Iris pigment epithelial cell (primary cell): ENCODE measurements at places on chromosomes 7 and 10.
A peak's percentile ranks its signal among the peaks of the same experiment; 100 is the strongest.

DNA sequence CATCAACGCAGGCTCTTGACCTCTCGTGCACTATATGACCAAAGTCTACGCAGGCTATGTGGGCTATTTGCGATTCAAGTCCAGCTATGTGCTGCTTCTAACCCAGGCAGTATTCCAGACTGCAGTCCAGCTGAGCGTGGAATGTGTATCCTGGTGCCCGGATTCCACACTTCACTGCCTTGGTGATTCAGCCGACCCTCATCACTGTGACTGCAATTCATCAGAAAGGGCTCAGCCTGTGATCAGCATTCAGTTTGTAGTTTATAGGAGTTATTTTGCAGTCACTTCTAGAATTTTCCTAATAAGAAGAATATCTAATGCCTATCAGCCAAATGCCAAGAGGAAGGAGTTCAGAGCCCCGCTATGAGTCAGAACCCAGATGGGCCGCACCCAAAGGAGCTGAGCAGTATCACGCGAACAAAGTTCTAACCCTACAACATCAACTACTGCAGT lies 119.8 kb upstream of the LANCL2 start:
- DNase-seq, result peak; percentile 75

- no peak for DNase-seq
Measured at GRCh38 chr10:88253622-88254021, 329.5 kb downstream of the RNLS start.

- DNase-seq, result no peak
Measured at GRCh38 chr7:728602-729001, 1.5 kb upstream of the PRKAR1B start.

GRCh38 chr7:48681006-48681405 lies 243.3 kb upstream of the CDC14C start:
- no peak for DNase-seq

DNA sequence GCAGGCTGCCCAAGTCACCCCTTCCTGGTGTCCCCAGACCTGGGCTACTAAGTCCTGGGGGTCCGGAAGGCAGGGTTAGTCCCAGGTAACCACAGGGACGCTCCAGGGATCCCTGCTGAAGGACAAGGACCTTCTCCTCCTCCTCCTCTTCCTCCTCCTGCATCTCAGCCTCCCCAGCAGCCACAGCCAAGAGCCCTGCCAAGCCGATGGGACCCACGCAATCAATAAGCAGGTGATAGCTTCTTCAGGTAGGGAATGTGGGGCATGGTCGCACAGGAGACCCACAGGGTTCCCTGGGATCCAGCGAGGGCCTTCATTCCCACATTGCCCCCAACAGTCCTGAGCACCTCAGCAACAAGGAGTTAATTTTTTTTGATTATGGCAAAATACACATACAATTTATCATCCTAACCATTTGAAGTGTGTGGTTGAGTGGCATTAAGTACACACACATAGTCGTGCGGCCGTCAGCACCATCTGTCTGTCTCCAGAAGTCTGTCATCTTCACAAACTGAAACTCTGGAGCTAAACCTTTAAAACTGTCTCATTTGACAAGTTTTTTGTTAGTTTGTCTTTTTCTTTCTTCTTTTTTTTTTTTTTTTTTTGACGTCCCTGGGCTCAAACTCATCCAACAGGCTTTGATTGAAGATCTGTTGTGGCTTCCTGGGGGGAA lies 12.1 kb downstream of the CRYGN start:
- DNase-seq, result no peak

DNA sequence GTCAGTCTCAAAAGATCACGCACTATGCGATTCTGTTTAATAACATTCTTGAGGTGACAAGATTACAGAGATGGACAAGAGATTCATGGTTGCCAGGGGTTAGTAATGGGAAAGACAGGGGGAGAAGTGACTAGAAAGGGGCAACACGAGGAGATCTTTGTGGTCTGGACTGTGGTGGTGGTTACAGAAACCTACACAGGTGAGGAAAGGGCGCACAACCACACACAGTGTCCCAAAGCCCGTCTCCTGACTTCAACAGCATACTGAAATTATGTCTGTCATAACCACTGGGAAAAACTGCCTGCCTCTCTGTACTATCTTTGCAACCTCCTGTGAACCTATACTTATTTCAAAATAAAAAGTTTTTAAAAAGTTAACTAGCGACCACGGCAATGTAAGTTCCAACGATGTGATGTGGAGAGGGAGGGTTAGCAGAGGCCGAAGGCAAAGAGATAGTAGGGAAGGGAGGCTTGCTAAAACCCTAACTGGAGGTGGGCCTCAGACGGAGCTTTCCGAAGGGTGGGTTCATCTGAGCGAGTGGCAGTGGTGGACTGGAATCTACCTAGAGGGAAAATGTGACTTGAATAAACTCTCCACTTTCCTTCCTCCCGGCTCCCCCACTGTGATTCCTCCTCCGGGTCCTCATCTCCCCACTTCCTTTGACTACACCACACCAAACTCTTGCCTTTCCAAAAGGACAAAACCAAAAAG lies 43.7 kb downstream of the GNA12 start:
- no peak for DNase-seq

DNA sequence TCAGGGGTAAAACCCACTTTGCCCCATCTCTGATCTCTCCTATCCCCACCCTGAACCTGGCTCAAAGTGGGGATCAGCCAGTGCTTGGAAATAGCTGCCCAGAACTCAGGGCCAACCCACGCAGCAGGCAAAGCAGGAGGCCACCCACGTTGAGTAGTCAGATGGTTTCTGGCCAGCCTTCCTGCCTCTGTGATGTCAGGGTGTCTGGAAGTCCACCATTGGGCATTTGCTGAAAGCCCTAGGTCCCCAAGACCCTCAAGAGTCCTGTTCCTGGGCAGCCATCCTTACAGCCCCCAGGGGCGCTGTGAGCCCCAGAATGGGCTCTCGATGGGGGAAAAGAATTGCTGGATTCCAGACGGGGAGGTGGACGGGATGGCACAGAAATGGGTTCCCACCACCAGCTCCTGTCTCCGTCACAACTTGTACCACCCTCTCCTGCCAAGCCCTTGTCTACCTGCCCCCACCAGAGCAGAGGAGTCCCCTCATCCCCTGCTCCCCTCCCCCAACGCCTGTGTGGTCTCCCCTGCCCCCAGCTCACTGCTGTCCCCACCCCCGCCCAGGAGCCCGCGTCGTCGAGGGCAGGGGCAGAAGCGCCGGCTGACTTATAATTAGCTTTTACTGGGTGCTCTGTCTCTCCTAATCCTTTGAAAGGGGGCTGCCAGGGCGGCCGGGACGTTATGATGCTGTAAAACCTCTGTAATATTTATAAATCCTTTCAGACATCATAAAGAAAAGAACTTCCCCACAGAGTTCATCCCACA lies 3.9 kb downstream of the MYL10 start:
- peak; percentile 46 for DNase-seq

DNA sequence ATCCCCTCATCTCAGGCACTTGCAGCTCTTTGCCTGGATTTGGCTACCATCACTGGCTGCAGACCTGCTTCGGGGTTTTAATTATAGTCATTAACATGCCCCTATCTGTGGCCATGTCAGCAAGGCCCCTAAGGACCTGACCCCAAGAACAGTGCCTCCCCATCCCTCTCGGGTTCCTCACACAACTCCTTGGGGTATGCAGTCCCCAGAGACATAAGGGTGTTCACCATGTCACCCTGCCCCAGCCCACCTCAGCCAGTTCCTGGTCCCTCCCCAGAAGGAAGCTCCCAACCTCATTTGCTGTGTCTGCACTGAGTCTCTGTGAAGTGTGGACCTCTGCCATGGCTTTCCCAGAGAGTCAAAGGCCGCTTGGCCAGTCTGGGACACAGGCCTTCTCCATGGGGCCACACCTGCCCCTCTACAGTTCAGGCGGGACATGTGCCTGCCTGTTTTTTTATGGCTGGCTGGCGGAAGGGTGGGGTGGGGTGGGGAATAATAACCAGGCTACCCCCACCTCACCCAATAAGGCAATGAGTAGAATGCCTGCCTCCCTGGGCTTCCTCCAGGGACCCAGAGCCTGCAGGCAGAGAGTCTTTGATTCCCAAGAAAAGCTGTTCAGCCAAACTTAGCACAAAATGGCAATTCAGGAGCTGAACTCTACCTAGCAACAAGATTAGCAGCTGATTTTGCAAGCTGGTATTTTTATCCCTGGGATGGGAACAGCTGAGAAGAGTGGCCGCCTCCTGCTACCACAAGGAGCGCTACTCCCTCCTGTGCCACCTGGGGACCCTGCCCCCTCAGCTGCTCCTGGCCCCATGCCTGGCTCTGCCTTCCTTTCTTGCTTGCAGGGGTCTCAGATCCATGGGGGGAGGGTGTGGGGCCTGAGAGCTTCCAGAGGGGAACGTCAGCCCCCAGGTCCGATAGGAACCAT lies 23.7 kb upstream of the CAMK2B start:
- no peak for DNase-seq

- DNase-seq, result no peak
Measured at GRCh38 chr7:47604496-47604890, 22.6 kb upstream of the TNS3 start.

DNA sequence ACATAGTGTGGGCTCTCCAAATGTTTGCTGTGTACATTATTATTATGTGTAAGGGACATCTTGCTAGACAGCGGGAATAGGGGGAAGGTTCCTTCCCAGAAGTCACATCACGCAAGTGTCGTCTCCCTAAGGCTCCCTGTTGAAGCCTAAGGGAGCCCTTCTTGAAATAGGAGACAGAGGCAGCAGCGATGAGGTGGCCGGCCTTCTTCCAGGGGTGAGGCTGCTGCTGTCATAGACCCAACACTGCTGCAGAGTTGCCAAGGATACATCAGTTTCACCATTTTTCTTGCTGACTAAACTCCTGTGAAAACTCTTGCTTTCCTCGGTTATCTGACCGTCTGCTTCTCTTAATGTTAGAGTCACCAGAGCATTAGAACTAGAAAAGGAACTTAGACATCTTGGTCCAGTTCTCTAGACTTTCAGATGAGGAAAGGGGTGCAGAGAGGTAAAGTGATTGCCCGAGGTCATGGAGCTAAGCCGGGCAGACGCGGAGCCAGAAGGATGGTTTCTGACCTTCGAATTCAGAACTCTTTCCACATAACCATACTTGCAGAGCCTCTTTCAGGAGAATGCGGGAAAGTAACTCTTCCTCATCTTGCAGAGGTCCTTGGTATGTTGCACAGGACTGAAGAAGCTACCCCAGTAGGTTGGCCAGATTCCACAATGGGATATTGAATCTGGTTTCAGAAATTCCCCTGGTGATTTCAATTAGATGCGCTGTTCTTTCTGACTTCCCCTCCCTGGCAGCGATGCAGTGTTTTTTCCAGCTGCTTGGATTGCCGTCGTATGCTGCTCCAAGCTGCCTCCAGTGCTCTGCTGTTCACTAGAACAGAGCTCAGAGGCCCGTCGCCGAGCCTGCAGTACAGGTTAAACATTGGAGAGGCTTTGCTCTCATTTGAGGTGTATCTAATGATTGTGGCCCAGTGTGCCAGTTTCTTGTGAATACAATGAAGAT lies 217.1 kb downstream of the CAMK1D start:
- no peak for DNase-seq

DNA sequence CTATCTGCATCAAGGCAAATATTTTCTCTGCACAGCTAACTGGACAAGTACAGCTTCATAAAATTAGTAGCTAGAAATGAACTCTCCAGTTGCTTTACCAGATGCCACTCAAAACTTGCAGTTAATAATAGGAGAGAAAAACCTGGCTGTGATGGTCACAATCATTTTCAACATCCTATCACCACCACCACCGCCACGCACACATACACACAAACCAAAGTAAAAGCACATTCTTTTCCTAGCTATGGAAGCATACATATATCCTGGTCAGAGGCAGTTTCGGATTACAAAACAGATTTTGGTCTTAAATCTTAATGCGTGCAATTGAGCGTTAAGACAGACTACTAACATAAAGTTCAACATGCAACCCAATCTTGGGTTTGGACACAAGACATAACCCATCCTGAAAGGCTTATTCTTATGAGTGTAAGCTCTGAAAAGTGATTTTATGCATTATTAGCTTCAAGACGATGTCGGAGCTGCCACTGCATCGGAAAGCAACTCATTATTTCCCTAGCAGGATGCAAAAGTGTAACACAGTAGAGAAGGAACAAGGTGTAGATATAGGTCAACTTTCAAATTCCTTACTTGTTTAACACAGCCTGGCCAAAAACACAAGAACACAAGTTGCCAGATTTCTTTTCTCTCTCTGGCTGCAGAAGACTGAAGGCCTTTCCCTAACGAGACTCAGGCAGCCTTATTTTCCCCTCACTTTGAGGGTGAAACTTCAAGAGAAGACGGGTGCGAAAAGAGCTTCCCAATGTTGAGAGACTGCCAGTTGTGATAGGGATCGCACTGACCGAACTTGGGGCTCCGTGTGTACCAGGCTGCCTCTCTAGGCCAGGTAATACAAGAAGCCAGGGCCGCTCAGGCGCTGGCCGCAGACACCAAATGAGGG lies 1.2 kb downstream of the CACUL1 start:
- DNase-seq, result peak; percentile 47

DNA sequence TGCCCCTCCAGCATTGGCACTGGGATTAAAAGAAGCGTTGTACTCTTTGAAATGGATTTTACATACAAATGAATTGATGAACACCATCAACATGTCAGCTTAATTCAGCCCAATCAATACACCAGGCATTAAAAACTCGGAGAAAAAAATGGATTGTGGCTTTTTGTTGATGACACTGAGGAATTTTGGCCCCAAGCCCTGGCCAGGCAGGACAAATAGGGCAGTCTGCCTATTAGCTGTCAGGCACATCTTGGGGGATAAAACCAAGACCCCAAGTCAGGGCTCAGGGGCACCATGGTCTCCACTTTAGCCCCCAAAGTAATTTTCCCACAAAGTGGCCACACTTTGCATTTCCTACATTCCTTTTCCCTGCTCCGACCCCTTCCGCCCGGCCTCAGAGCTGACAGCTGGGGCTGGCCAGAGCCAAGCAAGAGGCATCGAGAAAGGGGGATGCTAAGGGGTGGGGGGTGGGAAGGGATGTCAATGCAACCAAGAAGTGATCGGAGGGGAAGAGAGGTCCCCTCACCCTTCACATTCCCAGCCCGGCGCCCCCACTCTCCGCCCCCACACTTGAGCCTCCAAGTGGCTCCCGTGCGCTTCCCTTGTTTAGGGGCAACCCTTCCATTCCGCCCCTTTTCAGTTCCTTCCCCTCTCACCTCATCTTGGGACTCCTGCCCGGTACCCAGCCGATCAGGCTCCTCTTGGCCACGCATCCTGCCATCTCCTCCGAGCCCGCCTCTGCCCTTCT lies 711 bp downstream of the HIP1 start:
- no peak for DNase-seq

- no peak for DNase-seq
Measured at GRCh38 chr10:48633381-48634197, 28.7 kb upstream of the ARHGAP22 start.

- DNase-seq, result peak; percentile 42
Measured at GRCh38 chr7:100825751-100826513, 1.4 kb downstream of the EPHB4 start.

GRCh38 chr10:36114913-36115312 lies 472.8 kb upstream of the FZD8 start:
- DNase-seq, result peak; percentile 94

GRCh38 chr7:147912946-147913638 lies 677.5 kb upstream of the C7orf33 start:
- DNase-seq, result no peak

GRCh38 chr7:82317760-82318159 lies 125.8 kb downstream of the CACNA2D1 start:
- no peak for DNase-seq

GRCh38 chr7:158274404-158274811 lies 313.2 kb downstream of the PTPRN2 start:
- no peak for DNase-seq

GRCh38 chr7:93921607-93922566 lies at the start of gene GNG11:
Gene GNG11 (plus strand): TSS chr7:93921735. CDS start chr7:93922138, 403 bp downstream.
- peak; percentile 68 for DNase-seq
